AG09309 (cell line): ENCODE measurements at places on chromosomes 4 and X.

- DNase-seq = no peak
Observed at GRCh38 chr4:143858456-143858855, 46.9 kb downstream of the GYPE start.

- DNase-seq = no peak
Observed at GRCh38 chrX:77779695-77780094, 6.3 kb downstream of the ATRX start.

- DNase-seq = no peak
Observed at GRCh38 chr4:27023366-27023765, 162.7 kb downstream of the STIM2 start.

GRCh38 chr4:48127682-48128404 is 6.2 kb downstream of the TXK start:
- DNase-seq = peak; percentile 93

DNA sequence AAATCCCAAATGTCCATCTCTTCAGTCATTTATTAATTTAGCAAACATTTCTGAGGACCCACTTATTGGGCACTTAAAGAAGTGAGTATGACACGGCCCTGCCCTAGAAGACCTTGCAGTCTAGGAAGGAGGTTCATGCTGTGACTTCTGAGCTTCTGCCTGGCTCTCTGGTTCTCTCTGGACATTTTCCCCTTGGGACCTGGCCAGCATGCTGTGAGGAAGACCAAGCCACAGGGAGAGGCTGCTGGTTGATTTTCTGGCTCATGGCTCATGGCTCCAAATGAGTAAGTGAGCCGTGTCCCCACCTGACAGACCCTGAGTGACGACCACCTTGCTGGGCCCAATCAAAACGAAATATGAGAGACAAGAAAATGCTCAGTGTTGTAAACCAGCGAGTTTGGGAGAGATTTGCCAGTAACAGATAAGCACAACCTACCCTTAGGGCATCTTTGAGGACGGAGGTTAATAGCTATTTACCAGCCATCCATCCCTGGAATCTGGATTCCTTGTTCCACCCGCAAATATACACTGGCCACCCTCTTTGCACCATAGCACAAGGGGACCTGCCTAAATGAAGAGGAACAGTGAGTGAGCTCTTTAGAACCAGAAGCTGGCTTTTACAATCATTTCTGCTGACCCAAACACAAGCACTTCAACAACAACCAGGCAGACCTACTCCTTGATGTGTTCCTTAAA is 876 bp downstream of the MPP1 start:
- no peak for DNase-seq
